ENCODE measurements at places on chromosomes 6 and 20. TPM values are rescaled to one million over a fixed set of nuclear protein-coding genes. Genes with fewer than 3 reads are reported as not detected.

GRCh38 chr6:12401200-12401599 is 111.0 kb downstream of the EDN1 start:
- DNase-seq, result no peak

- no peak for DNase-seq
These were observed 62.4 kb downstream of the AGPAT4 start for GRCh38 chr6:161211380-161212035.

DNA sequence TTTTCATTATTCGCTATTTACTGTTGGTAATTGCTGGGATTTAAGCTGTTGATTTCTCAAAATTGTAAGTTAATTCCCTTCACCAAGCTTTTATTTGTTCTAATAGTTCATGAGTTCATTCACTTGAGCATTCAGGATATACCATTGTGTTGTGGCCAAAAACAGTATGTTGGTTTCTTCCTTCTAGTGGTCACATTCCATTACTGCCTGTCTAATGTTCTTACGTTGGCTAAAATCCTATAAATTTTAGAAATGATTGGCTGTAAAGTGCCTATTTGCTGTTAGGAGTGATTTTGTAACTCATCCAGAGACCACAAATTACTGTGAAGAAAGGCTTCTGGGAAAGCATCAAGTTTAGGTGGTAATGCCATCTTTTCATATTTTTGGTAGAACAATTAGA is 76.3 kb downstream of the FARS2 start:
- no peak for DNase-seq

DNA sequence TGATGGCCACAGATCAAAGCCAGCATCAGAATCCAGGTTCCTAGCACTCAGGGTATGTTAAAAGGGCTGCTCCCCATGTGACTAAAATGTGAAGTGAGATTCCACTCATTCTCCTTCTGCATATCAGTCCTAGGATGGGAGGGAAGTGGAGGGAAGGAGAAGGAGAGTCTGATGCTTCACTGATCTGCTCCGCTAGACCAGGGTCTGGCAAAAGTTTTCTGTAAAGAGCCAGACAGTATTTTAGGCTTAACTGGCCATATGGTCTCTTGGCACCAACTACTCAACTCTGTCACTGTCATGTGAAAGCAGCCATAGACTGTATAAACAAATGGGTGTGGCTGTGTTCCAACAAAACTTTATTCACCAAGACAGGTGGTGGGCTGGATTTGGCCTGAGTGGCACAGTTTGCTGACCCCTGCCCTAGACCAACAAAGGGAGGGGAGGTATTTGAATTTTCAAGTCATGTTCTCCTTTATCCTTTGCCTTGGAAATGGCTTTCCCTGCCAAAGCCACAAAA is 22.6 kb downstream of the GHRH start:
- no peak for DNase-seq

Gene HLA-DPA1
- total RNA-seq, result 84.9 TPM

Gene CDC40
- total RNA-seq, result 19.5 TPM

Gene STX11
- 7.0 TPM for total RNA-seq

Data from posterior vena cava (tissue), 2 donors.